Panc1 (cell line): ENCODE measurements at places on chromosomes 4 and X.

DNA sequence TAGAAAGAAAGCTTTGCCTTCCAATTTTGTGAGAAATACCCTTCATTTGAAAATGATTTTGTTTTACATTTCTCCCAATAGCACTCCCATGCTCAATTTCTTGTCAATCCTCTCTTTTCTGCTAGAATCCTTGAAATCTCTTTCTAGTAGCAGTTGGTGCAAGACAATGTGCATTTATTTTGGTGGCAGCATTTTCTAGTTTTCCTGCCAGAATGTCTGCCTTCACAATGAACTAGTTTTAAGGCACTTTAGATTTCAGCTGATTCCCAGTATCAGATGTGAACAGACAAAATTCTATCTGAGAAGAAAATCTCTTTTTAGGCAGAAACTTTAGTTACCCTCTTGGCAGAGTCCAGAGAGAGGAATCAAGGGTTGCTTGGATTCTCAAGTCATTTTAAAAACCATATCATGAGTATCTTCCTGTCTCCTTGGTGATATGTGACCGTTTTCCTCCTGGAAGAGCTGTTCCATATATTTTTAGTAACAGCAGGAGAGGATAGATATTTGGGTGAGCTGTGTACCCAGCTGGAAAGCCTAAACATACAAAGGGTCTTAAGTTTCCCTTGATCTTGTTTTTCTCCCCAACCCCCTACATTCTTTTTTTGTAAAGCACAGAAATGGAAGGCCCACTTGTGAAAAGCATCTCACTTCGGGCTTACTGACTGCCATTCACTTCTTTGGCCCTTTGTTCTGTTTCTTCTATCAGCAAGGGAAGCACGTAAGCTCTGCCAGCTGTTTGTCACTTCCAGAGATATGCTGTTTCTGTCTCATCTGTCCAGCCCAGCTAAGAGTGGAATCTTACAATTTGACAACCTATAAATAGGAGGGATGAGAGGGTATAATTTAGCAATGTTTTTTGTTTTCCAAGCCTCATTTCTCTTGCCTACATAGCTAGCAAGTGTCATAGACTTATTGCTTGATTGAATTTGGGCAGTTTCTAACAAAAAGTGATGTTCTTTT lies 38.7 kb downstream of the TSPAN7 start:
- DNase-seq, result no peak

GRCh38 chr4:15756361-15756861 lies 21.7 kb upstream of the CD38 start:
- DNase-seq, result no peak

- DNase-seq, result no peak
Observed at GRCh38 chrX:113747274-113747973, 836.5 kb upstream of the HTR2C start.

DNA sequence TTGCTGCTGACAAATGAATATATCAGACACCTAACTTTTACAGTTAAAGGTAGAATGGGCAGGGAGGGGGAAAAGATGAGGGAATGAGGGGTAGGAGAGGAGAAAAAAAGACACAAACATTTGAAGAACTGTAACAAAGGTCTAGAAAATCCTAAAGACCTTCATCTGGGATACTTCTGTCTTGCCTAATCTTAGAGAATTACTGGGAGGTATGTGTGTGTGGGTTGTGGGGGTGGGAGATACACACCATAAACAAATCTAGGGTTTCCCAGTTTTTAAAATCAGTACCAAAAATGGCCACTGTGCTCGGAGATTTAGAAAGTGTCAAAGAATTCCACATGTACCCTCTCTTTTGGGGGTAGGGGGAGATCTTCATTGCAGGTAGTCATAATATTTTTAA lies 166.7 kb downstream of the SH3KBP1 start:
- DNase-seq, result no peak

DNA sequence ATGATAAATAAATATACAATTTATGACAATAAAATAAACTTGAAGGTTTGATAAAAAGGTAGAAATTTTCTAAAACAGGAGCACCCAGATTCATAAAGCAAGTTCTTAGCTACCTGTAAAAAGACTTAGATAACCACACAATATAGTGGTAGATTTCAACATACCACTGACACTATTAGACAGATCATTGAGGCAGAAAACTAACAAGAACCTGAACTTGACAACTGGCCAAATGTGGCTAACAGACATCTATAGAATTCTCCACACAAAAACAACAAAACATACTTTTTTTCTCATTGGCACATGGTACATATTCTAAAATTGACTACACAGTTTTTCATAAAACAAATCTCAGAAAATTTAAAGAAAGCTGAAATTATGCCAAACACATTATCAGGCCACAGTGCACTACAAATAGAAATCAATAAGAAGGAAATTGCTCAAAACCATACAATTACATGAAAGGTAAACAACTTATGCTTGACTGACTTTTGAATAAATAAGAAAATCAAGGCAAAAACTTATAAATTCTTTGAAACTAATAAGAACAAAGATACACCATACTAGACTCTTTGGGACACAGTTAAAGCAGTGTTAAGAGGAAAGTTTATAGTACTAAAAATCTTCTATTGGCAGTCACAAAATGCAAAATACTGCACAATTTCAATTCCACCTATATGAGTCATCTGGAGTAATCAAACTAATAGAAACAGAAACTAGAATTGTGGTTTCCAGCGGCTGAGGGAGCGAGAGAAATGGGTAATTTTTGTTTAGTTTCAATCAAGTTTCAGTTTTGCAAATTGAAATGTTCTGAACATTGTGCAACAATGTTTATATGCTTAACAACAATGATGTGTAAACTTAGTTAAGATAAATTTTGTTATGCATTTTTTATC lies 925.6 kb downstream of the SH3BGRL start:
- no peak for DNase-seq

- no peak for DNase-seq
Observed at GRCh38 chr4:164906368-164906767, 29.4 kb downstream of the APELA start.

- DNase-seq, result no peak
Observed at GRCh38 chrX:40068048-40068447, 29.7 kb downstream of the BCOR start.

- no peak for DNase-seq
Observed at GRCh38 chr4:85476381-85476780, 1.4 kb downstream of the ARHGAP24 start.

DNA sequence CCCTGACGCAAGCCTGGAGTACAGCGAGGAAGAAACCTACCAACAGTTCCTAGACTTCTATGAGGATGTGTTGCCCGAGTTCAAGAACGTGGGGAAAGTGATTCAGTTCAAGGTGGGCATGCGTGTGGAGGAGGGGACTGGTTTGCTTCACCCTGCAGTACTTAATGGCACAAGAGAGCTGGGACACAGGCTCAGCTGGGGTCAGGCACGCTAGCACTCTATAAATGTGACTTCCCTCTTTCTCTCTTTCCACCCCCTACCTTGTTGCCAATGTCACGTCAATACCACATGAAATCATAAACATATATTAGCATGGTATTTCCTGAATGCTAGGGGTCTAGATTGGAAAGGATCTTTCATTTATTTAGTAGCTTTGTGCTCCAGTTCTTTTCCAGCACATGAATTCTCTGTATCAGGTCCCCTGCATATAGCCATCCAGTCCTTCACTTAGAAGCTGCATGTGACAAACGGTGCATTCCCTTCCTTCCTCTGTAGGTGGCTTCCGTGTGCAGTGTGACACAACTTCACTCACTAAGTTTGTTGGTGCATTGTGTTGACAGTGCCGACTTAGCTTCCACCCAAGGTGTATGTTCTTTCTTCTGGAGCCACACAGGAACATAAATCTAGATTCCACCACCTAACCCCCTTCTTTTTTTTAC lies 25.6 kb downstream of the ZRSR2 start:
- no peak for DNase-seq
